Hair follicular keratinocyte (primary cell): ENCODE measurements at places on chromosomes 3 and 15. TPM values are rescaled to one million over a fixed set of nuclear protein-coding genes. Genes with fewer than 3 reads are reported as not detected.

FOXB1 gene
- total RNA-seq = not detected in 2 replicates

FBXO40 gene
- total RNA-seq = not detected in 2 replicates

PRC1 gene
- total RNA-seq = 38.0 and 169 TPM in 2 replicates

CXCR6 gene
- not detected in 2 replicates for total RNA-seq

UBA7 gene
- 1.1 and 1.8 TPM in 2 replicates for total RNA-seq

SV2B gene
- under 0.01 and 0.08 TPM in 2 replicates for total RNA-seq

ZNF80 gene
- not detected in 2 replicates for total RNA-seq

UBA5 gene
- 20.1 and 29.0 TPM in 2 replicates for total RNA-seq

GP9 gene
- not detected in 2 replicates for total RNA-seq

ITIH4 gene
- total RNA-seq = 1.2 and 1.7 TPM in 2 replicates

EXD1 gene
- total RNA-seq = 0.57 TPM in 1 of 2 replicates, not detected in the other

CD80 gene
- not detected in 2 replicates for total RNA-seq

CTXN2 gene
- total RNA-seq = not detected in 2 replicates

CLSTN2 gene
- 0.53 TPM in 1 of 2 replicates, not detected in the other for total RNA-seq

RPL32 gene
- total RNA-seq = 2,452 and 2,871 TPM in 2 replicates

CFAP100 gene
- total RNA-seq = not detected in 2 replicates

PPP2R3A gene
- 8.3 and 10.5 TPM in 2 replicates for total RNA-seq

FGF12 gene
- total RNA-seq = 0.31 and 0.61 TPM in 2 replicates

DPPA2 gene
- total RNA-seq = not detected in 2 replicates

PTPN9 gene
- 15.6 and 22.6 TPM in 2 replicates for total RNA-seq

VWA5B2 gene
- total RNA-seq = not detected in 2 replicates

IQCH gene
- total RNA-seq = 2.4 and 8.3 TPM in 2 replicates

CKMT1B gene
- 87.1 and 108 TPM in 2 replicates for total RNA-seq
